ENCODE measurements at places on chromosomes 2 and 18.

GRCh38 chr2:46136481-46136880 is 160.7 kb upstream of the EPAS1 start:
- DNase-seq = no peak

GRCh38 chr18:44954257-44954656 is 273.6 kb downstream of the SETBP1 start:
- no peak for DNase-seq

GRCh38 chr2:62596061-62596921 is 90.3 kb upstream of the TMEM17 start:
- no peak for DNase-seq

DNA sequence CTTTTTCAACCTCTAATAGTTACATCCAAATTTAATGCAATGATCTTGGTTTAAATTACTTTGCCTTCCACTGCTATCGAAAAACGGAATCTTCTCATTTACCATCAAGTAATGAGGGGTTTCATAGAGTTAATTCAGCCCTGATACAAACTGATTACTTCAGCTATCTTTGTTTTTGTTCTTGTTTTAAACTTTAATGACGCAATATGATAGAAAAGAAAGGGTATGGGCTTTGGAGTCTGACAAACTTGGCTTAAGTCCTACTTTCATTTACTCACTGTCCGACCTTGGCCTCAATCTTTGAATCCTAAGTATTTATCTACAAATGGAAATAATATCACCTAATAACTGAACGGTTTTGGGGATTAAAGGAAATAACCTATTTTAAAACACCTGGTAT is 16.1 kb downstream of the ADAM17 start:
- no peak for DNase-seq

- DNase-seq = no peak
Measured at GRCh38 chr2:33577668-33578067, 21.4 kb downstream of the FAM98A start.

DNA sequence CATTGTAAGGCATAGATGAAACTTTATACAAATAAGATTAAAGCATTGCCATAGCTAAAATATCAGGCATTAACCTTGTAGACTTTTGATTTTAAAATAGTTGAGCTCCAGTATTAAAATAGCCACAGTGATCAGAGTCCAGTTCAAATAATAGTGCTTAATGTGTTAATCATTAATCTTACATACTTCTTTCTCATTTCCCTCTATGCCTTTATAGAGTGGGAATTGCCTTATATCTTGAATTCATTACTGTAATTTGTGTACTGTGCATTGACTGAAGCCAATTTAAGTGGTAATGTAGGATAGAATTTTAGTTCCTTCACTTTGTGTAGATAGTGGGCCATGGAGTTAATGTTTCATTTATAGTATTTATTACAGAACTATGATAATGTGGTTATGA is 549.2 kb upstream of the VWC2L start:
- no peak for DNase-seq

GRCh38 chr2:195898505-195899191 is 170.0 kb downstream of the DNAH7 start:
- DNase-seq = peak; percentile 56

DNA sequence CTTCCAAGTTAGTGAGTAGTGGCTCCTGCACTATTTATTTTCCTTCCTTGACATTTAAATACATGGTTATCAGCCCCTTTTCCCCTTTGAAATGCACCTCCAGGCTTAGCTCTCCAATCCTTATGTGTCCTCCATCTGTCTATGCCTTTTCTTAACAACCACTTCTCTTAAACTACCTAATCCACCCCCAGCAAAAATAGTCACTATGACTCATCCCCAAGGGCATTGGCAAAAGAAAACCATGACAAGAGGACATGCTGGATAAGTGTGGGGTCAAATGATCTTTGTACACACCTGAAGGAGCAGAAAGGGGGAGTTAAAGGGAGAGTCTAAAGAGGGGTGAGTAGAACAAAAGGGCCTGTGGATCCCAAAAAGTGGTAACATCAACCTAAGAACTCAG is 127.2 kb downstream of the ANKRD44 start:
- no peak for DNase-seq

GRCh38 chr2:164913640-164914350 is 41.5 kb downstream of the SLC38A11 start:
- DNase-seq = peak; percentile 17

DNA sequence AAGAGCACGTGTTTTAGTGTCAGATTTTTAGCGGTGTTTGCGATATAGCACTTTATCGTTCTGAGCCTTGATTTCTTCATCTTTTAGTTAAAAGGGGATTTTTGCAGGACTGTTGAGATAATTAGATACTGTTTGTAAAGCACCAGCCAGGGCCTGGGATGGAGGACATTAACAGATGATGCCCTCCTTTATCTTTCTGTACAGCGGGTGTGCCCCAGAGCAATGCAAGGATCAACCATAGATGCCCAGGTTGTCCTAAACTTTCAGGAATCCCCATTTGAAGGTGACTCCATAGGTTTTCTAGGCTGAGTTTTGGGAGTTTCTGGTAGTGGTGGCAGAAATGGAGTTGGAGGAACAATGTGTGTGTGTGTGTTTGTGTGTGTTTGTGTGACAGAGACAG is 97.0 kb upstream of the SPRED2 start:
- no peak for DNase-seq

- no peak for DNase-seq
Measured at GRCh38 chr2:9909106-9909505, 42.4 kb upstream of the GRHL1 start.

- no peak for DNase-seq
Measured at GRCh38 chr2:134233728-134234136, 20.1 kb upstream of the MGAT5 start.

DNA sequence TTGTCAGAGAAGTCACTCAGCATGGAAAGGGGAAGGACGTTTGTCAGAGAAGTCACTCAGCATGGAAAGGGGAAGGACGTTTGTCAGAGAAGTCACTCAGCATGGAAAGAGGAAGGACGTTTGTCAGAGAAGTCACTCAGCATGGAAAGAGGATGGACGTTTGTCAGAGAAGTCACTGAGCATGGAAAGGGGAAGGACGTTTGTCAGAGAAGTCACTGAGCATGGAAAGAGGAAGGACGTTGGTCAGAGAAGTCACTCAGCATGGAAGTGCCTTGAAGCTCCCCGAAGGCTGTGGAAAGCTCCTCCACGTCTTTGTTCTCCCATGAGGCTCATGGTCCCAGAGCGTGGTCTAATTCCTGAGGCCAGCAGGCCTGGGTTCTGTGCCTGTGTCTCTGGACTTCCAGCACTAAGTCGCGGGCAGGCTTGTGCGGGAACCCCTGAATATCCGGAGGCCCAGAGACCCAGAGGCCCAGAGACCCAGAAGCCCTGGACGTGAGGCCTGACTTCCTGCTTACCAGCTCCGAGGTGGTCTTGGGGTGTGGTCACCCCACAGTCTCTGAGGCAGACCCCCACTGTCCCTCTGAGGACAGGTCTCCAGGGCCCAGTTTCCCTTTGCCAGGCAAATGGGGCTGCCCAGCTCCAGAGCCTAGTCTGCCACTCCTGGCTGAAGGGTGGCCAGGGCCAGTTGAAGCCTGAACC is 70.4 kb upstream of the TWIST2 start:
- DNase-seq = no peak
